ENCODE measurements at places on chromosomes 2 and 18.

DNA sequence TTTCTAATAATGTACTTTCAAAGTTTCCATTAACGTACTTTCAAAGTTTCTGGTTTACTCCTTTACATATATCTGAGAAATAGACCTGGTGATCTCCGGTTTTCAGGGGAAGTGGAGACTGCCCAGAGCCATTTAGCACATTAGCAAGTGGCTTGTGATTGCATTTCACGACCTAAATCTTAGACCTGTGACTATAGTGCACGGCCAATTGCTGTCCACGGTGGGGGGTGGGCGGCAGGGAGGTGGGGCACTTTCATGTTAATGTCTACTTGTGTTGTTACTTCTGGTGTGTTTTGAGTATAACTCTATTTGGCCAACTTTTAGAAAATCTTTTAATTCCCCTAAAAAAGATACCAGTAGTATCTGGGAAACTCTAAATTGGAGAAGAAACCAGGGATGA lies 11.3 kb downstream of the GATA6 start:
- no peak for DNase-seq

- no peak for DNase-seq
These were observed 1343.2 kb upstream of the LRRTM1 start for GRCh38 chr2:81647715-81648230.

DNA sequence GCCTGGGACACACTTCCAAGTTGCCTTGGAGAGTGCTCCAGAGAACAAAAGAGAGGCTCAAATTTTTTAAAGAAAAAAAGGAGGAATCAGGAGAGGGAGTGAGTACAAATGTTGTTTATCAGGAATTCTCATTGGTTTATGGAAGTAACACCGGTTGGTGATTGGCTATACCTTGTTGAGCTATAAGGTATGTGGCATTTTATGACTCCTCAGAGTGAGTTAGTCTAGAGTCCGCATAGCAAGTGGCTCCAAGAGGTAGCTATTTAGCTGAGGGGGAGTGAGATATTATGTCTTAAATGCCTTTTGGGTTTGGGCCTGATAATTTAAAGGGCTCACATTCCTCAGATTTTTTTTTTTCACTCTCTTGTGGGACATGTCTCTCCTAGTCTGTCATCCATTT lies 85.7 kb downstream of the ARHGEF4 start:
- DNase-seq: no peak

DNA sequence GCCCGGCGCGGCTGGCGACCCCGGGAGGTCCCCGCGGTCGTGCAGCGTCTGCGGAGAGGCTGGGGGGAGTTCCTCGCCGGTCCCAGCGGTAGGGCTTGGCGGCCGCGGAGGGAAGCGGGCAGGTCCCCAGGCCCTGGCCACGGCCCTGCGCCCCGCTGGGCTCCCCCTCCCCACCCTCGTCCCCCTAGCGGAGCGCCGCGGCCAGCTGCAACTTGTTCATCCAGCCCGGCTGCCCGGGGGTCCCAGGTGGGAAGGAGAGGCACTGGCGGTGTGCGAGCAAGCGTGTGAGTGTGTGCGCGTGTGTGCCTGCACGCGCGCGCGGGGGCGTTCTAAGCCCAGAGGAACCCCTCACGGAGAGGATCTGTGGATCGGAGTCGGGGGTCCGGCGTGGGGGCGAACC lies 1.3 kb downstream of the PTPRM start:
- no peak for DNase-seq

- no peak for DNase-seq
These were observed 64.6 kb upstream of the MYO3B start for GRCh38 chr2:170113168-170113894.

DNA sequence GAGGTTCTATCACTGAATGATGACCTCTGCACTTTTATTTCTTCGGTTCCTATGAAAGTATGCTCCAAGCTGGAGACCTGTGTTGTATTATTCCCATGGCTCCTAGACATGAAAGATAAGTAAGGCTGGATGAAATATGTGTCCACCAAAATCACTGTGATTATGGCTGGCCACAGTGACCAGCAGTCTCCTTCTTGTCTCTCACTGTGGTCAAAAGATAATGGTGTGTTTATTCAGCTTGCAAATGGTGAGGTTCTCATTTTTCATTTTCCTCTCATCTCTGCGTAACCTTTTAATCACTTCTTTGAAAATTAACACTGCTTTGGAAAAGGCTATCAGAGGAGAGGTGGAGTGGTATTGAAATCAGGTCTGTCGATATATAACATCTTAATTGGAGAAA lies 107.8 kb upstream of the DAPL1 start:
- no peak for DNase-seq

GRCh38 chr2:173898996-173899395 lies 66.2 kb downstream of the SP3 start:
- peak; percentile 39 for DNase-seq

DNA sequence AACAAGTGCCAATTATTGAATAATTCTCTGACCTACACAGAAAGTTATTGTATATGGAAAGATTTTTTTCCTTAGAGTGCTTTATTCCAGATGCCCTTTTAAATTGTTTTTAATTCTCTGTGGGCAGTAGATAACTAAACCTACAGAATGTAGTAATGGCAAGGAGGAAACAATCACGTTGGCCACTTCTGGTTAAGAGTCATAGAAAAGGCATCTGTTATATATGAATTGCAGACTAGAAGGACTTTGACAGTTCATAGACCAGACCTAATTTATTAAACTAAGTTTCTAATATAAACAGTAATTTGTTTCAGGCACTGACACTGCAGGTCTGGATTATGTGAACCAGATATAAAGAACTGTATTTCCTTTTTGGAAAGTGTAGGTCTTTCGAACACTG lies 607.5 kb downstream of the PLCL1 start:
- DNase-seq: no peak

DNA sequence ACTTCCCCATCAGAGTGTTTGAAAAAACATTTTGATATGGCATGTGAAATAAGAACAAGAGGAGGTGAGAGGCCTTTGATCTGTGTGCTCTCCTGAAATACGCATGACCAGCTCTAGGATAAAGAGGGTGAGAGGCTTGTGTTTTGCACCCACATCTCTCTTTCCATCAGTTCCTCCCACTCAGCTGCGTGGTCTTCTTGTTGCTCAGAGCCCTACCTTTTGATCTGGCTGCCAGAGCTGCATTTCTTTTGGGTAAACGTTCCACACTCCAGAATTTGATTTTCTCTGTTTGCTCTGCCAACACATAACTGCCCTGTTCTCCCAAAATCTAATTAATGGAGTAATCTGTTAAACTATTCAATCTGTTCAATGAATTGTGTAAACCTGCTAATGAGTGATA lies 72.0 kb upstream of the FN1 start:
- DNase-seq: no peak

- no peak for DNase-seq
These were observed 99.6 kb downstream of the TXNL1 start for GRCh38 chr18:56538746-56539145.

DNA sequence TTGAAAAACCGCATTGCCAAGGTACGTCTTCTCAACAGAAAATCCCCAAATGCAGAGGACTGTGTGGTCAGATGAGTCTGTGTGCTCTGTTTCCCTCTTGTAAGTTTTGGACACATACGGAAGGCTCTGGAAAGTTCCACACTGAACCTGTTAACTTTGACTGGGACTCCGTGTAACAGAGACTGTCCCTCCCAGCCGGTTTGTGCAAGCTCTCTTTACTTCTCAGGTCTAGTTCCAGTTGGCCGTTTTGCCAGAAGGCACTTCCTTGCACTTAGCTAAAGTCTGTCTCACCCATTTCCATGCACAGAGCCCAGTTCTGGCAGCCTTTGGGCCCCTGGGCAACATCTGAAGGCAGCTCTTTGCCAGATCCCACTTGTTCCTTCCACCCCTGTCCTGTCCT lies 22.0 kb downstream of the EFHD1 start:
- no peak for DNase-seq

DNA sequence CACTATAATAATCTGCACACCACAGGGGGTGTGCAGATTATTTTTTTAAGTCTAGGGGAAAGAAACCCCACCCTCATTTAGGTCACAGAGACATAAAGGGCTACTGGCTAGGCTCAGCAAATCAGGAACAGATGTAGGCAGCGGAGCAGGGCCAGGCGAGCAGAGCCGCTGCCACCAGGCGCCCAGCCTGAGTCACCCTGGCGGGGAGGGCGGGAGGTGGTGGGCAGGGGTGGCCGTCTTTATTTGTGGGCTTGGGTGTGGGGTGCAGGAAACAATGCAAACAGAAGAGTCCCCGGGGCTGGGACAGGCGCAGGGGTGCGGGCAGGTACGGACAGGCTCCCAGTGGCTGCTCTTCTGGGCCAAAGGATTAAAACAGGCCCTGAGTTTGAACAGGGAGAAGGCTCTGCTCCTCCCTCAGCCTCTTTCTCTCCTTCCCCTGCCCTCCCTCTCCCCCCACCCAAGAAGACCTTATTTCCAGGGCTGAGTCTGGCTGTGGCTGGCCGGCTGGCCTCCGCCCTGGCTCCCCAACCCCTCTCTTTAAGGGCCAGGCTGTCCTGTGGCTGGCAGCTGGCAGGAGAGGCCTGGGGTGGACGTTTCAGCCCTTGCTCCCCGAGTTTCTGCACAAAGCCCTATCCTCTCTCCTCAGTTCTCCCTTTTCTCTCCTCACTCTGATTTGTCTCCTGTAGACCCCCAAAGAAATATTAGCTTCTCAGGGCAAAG lies 142.9 kb upstream of the SMAD2 start:
- no peak for DNase-seq

- no peak for DNase-seq
These were observed 8.9 kb downstream of the EMILIN2 start for GRCh38 chr18:2855560-2856350.

GRCh38 chr18:58796220-58796619 lies 68.5 kb upstream of the ZNF532 start:
- no peak for DNase-seq

- DNase-seq: peak; percentile 95
These were observed at the start of gene OSBPL1A for GRCh38 chr18:24397694-24398368. Gene OSBPL1A, minus strand, starts transcription at chr18:24397824. Its CDS starts 20,291 bp downstream, at chr18:24377533.

DNA sequence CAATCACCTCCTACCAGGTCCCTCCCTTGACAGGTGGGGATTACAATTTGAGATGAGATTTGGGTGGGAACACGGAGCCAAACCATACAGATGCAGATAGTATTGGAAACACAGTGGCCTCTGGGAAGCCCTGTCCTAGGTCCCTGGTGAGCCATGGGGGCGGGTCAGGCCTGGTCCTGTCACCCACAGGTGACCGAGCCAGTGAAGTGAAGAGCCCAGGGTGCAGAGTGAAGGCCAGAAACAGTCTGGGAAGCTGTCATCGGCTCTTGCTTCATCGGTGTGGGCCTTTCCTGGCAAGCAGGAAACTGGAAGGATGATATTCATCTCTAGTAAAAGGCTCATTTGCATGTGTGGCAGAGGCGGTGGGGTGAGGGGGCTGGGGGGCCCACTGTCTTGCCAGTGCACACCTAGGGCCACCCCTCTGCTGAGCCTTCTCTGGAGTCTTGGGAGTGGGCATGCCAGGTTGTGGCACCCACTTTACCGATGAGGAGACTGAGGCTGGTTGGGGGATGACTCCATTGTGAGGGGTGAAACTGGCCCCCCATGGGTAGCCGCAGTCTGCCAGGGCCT lies 290.6 kb downstream of the NDUFA10 start:
- no peak for DNase-seq

DNA sequence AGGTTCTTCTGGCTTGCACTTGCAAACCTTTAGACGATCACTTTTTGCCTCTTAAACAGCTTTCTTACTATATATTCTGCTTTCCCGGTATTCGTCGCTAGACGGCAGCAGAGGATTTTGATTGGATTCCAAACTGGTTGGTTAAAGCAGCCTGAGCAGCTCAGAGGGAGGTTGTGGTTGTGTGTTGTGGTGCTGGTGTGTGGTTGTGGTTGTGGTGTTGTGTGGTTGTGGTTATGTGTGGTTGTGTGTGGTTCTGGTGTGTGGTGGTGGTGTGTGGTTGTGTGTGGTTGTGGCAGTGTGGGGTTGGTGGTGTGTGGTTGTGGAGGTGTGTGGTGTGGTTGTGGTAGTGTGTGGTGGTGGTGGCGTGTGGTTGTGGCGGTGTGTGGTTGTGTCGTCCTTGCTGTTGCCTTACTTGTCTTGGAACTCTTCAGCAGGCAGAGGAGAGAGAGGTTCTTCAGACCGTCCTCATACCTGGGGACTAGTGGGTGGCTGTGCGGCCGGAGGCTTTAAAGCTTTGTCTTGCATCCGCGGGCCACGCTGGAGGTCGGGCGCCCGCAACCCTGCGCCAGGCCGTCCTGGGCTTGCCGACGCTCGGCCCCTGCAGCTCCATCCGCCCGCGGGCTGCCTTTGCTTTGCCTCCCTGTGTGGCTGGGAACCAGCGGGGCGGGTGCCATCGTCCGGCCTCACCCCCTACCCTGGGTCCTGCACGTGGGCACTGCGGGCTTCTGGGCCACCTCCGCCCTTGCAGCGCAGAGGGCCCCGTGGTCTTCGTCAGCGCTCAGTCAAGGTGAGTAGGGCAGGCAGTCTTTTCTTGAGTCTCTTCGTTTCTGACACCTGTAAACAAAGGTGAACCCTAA lies 190.8 kb downstream of the ARHGAP28 start:
- peak; percentile 33 for DNase-seq

DNA sequence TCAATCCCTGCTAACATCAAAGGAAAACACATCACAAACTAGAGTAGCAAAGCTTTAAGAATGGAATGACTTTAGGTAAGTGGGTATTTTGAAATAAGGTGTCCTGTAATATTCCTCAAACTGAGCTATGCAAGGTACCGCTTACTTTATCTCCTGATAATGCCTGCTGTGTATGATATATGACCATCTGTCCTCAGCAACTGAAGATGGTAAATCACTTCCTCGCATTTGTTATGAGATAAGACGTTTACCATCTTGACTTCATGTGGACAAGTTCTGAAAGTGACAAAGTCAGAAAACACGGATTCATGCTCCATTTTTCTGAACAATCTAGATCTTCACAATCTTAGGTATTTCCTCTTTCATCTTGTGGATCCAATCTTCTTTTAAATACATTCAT lies 49.3 kb upstream of the PTPRM start:
- no peak for DNase-seq

- no peak for DNase-seq
These were observed 443.7 kb downstream of the BCL11A start for GRCh38 chr2:60109744-60110143.

GRCh38 chr2:105166688-105167087 lies 74.9 kb upstream of the GPR45 start:
- DNase-seq: no peak

DNA sequence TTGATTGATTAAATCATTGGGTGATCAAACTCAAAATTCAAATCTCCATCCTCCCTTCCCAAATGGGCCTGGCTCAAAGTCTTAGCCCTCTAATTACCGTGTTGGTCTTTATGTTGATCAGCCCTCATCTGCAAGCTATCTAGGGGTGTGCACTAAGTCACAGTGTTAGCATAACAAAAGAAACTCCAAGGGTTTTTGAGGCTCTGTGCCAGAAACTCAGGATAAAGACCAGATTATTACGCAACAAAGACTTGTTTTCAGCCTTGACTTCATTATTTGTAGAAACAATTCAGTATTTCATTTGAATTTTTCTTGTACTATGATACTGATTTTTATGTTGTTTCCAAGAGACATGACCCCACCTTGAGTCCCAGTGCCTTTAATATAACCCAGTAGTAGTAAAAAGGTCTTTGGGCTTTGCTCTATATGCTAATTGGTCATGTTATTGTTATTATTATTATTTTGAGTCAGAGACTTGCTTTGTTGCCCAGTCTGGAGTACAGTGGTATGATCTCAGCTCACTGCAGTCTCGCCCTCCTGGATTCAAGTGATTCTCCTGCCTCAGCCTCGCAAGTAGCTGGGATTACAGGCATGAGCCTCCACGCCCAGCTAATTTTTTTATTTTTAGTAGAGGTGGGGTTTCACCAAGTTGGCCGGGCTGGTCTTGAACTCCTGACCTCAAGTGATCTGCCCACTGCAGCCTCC lies 13.9 kb downstream of the PSMD14 start:
- DNase-seq: no peak
